Ovary (tissue), 10 donors: ENCODE measurements at places on chromosomes 2 and 18. TPM values are rescaled to one million over a fixed set of nuclear protein-coding genes. Genes with fewer than 3 reads are reported as not detected.

- no peak overlapping the region for H3K27ac ChIP-seq
- H3K4me3 ChIP-seq, result no peak overlapping the region
- DNase-seq, result no peak
- no peaks in the 10 kb centered on the region for H3K27me3 ChIP-seq
- H3K4me1 ChIP-seq, result peaks cover 5% of the 10 kb centered on the region
Observed at GRCh38 chr2:36330473-36331395, 24.8 kb upstream of the CRIM1 start.

Gene AMER3
- total RNA-seq, result not detected

- no peaks in the 10 kb centered on the region for H3K27me3 ChIP-seq
- no peaks in the 10 kb centered on the region for H3K36me3 ChIP-seq
- H3K4me1 ChIP-seq, result no peaks in the 10 kb centered on the region
- H3K27ac ChIP-seq, result no peak overlapping the region
Observed at GRCh38 chr18:59114160-59114559, 25.5 kb upstream of the SEC11C start.

GRCh38 chr2:180539541-180539940, 440.9 kb upstream of the UBE2E3 start:
- no peak overlapping the region for H3K4me3 ChIP-seq
- DNase-seq, result no peak
- no peaks in the 10 kb centered on the region for H3K27me3 ChIP-seq
- no peaks in the 10 kb centered on the region for H3K4me1 ChIP-seq
- H3K36me3 ChIP-seq, result no peaks in the 10 kb centered on the region
- no peak overlapping the region for H3K27ac ChIP-seq

DNA sequence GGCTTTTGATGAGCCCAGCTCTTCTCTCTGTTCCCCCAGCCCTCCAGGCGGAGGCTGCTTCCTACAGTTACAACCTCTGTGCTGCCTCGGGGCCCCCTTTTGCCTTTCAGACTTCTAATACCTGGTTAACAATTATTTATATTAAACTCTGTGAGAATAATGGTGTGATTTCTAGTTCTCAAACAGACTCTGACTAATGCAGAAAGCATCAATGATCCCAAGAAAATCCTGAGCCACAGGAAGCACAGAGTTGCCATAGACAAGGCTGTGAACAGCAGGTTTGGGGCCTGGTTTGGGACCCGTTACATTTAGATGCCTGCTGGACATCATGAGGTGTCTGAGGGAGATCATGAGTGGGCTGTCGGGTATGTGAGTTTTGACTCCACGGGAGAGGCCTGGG, 37.4 kb upstream of the MYO3B start:
- peaks cover 2% of the 10 kb centered on the region for H3K4me1 ChIP-seq
- no peaks in the 10 kb centered on the region for H3K27me3 ChIP-seq
- no peak overlapping the region for H3K27ac ChIP-seq

Gene NETO1
- not detected for total RNA-seq

DNA sequence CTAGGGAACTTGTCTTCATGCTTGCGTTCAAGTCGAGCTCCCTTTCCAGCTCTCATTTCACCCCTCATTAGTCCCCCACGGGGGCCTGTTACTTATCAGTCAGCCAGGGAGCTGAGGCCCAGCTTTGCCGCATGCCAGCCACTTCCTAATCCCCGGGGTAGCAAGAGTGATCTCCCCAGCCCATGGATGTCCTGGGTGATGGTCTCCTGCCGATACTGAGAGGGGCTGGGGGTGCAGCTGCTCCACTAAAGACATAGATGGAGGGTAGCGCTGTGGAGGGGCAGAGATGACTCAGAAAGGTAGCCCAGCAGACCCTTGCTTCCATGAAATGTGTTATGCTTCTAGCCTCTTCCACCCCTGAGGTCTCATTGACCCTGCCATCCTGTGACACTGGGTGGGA, 314.0 kb upstream of the EPAS1 start:
- no peaks in the 10 kb centered on the region for H3K36me3 ChIP-seq
- H3K27me3 ChIP-seq, result no peaks in the 10 kb centered on the region
- H3K4me3 ChIP-seq, result no peak overlapping the region
- no peak overlapping the region for H3K27ac ChIP-seq

DNA sequence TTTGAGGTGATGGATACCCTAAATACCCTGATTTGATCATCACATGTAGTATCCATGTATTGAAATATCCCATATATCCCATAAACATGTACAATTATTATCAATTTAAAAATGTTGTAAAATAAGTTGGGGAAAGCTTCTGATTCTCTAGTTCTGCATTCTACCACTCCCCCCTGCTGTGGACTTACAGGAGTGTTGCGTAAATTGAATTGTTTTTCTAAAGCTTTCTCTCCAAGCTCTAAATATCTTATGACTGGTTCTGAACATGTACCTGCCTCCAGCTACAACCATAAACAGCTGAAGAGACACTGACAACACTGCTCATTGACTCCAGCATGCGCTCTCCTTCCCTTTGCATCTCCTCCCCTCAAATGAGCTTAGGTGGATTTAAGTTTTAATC, 145.2 kb downstream of the MGAT5 start:
- no peak overlapping the region for H3K27ac ChIP-seq
- no peaks in the 10 kb centered on the region for H3K36me3 ChIP-seq
- no peaks in the 10 kb centered on the region for H3K27me3 ChIP-seq
- peaks cover 5% of the 10 kb centered on the region for H3K4me1 ChIP-seq

Gene DSG3
- total RNA-seq, result not detected

Gene NR4A2
- total RNA-seq, result 54.0 TPM

DNA sequence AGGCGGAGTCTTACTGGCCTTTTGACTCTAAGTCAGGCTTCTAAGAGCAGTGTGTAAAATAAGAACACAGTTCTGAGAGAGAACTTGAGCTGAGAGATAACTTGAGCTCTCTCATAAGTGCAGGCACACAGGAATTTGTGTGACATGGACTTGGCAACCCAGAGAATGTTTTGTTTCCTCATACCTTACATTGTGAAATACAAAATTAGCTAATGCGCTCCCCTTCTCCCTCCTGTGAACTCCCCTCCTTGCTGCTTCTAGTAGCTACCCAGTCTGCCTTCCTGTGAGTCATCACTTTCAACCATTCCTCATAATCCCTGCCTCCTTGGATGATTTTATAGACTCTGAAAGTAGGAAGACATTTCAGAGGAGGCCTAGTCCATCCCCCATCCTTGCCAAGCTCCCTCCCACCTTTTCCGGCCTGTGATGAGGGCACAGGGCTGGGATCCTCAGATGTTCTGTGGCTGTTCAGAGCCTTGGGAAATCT, 22.6 kb downstream of the FER1L5 start:
- H3K4me1 ChIP-seq, result no peaks in the 10 kb centered on the region
- H3K27ac ChIP-seq, result no peak overlapping the region
- peak; percentile 42 for DNase-seq
- no peaks in the 10 kb centered on the region for H3K36me3 ChIP-seq
- no peaks in the 10 kb centered on the region for H3K27me3 ChIP-seq

- no peak overlapping the region for H3K27ac ChIP-seq
- H3K27me3 ChIP-seq, result no peaks in the 10 kb centered on the region
Observed at GRCh38 chr2:79782576-79783452, 270.0 kb downstream of the CTNNA2 start.

- no peaks in the 10 kb centered on the region for H3K36me3 ChIP-seq
- no peak overlapping the region for H3K27ac ChIP-seq
- H3K4me1 ChIP-seq, result peaks cover 7% of the 10 kb centered on the region
- H3K27me3 ChIP-seq, result no peaks in the 10 kb centered on the region
- no peak overlapping the region for H3K4me3 ChIP-seq
Observed at GRCh38 chr2:38091760-38092159, 15.8 kb upstream of the CYP1B1 start.

DNA sequence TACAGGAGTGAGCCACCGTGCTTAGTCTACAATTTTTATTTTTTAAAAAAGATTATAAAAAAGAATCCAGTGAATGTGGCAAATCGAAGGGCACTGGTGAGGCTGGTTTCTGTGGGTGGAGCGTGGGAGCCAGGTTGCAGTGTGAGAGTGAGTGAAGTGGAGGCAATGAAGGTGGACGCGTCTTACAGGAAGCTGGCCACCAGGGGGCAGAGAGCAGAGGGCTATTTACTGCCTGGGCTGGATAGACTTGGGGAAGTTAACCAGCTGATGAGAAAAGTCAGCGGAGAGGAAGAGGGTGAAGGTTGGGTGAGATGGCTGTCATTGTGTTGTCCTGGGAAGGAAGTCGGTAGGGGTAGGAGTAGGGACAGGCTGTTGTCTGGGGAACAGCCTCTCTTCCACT, 6.8 kb downstream of the SCTR start:
- H3K27ac ChIP-seq, result no peak overlapping the region
- no peak for DNase-seq
- H3K4me3 ChIP-seq, result no peak overlapping the region

Gene SLC4A5
- total RNA-seq, result 2.4 TPM

- no peak overlapping the region for H3K27ac ChIP-seq
- no peak for DNase-seq
- H3K27me3 ChIP-seq, result no peaks in the 10 kb centered on the region
- H3K4me1 ChIP-seq, result no peaks in the 10 kb centered on the region
- H3K36me3 ChIP-seq, result no peaks in the 10 kb centered on the region
Observed at GRCh38 chr18:22250591-22250996, 81.2 kb downstream of the GATA6 start.

Gene SERPINB3
- not detected for total RNA-seq

GRCh38 chr2:127413782-127414637, 4.2 kb upstream of the PROC start:
- no peak overlapping the region for H3K27ac ChIP-seq
- peaks cover 7% of the 10 kb centered on the region for H3K4me1 ChIP-seq
- H3K36me3 ChIP-seq, result no peaks in the 10 kb centered on the region
- no peak for DNase-seq
- H3K27me3 ChIP-seq, result no peaks in the 10 kb centered on the region

DNA sequence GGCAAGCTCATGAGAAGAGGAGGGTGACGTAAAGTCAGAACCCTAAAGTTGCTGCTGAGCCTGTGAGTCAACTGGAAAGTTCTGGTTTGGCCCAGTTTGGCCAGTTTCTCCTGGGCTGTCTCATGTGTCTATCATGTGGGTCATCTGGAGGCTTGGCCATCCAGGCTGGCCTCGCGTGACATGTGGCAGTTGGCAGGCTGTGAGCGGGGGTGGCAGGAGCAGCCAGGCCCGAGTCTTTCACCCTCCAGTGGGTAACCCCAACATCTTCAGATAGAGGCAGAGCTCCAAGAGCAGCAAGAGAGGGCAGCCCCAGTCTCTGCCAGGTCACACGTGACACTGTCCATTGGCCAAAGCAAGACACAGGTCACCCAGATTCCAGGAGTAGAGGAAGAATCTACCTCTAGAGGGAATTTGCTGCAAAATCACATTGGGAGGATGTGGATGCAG, 51.5 kb downstream of the FHOD3 start:
- no peaks in the 10 kb centered on the region for H3K27me3 ChIP-seq
- no peak overlapping the region for H3K4me3 ChIP-seq
- no peaks in the 10 kb centered on the region for H3K36me3 ChIP-seq
- no peak overlapping the region for H3K27ac ChIP-seq
- DNase-seq, result no peak

DNA sequence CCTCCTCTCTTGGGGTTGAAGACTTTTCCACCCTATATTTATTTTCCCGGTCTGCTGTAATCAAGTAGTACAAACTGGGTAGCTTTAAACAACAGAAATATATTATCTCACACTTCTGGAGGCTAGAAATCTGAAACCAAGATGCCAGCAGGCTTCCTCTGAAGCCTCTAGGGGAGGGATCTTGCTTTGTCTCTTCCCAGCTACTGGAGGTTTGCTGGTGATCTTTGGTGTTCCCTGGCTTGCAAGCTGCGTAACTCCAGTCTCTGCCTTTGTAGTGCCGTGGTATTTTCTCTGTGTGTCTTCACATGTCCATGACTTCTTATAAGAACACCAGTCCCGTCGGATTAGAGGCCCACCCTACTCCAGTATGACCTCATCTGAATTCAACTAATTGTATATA, 44.4 kb downstream of the MYO3B start:
- no peak for DNase-seq
- no peaks in the 10 kb centered on the region for H3K36me3 ChIP-seq
- H3K4me3 ChIP-seq, result no peak overlapping the region

Gene NTSR2
- total RNA-seq, result 3.8 TPM
